ENCODE measurements at places on chromosomes 6 and 20.

DNA sequence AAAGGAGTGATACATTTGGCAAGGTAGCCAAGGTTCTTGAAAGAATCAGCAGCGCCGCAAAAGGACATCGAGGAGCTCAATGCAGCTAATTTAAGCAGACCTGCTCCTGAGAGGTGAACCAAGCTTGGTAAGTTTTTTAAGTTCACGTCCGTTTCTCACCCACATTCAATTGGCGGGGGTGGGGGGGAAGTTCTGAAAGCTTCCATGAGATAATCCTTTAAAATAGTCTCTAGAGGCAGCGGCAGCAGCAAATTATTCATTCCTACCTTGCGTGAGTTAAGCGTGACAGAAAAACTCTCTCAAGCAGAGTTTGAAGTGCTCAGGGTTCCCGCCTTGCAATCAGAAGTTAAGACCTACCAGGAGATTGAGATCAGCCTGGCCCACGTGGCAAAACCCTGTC lies 97.3 kb upstream of the NHSL1 start:
- no peak for DNase-seq

GRCh38 chr6:13431861-13432465 lies 55.4 kb downstream of the GFOD1 start:
- DNase-seq = no peak

GRCh38 chr20:4592316-4593148 lies 129.2 kb upstream of the PRND start:
- DNase-seq = no peak

GRCh38 chr20:31566658-31567379 lies 38.3 kb upstream of the ID1 start:
- peak; percentile 94 for DNase-seq

DNA sequence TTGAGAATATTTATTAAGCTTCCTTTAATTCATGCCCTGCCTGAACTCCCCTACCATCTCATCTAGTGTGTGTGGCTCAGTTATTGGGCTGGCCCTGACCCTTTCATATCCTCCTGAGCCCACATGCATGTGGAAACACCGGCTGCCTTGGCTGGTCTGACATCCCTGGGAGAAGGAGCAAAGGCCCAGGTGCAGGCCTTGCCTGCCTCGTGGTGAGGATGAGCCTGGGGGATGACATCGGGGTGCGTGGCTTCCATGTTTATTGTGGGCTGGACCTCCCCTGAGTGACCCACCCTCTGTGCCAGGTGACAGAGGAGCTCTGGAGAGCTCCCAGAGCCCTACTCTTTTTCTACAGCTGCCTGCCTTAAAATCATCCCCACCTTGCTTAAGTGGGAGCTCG lies 69.1 kb downstream of the FOXA2 start:
- DNase-seq = no peak

- DNase-seq = no peak
These were observed 35.0 kb downstream of the NKAIN2 start for GRCh38 chr6:123838505-123839234.

GRCh38 chr20:33249456-33249855 lies 13.7 kb downstream of the BPIFA1 start:
- no peak for DNase-seq

DNA sequence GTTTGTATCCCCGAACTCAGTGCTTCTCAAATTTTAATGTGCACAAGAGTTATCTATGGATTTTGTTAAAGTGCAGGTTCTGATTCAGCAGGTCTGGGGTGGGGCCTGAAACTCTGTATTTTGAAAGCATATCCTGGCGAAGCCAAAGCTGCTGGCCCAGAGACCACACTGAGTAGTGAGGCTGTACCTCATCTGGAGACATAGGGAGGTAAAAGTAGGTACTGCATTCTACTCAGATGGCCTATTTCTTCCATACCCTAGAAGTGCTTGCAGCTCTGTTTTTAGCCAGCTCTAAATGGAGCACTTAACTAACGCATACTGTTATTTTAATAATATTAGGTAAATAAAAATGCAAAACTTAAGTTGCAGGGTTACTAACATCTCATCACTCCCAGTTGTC lies 241.6 kb upstream of the PRND start:
- no peak for DNase-seq

- no peak for DNase-seq
These were observed at the start of gene GRM4 for GRCh38 chr6:34146021-34146782. GRM4 (minus strand) TSS chr6:34146087; CDS start chr6:34133496, 12,591 bp downstream.

- no peak for DNase-seq
These were observed 488.0 kb upstream of the NOX3 start for GRCh38 chr6:155943635-155944034.

DNA sequence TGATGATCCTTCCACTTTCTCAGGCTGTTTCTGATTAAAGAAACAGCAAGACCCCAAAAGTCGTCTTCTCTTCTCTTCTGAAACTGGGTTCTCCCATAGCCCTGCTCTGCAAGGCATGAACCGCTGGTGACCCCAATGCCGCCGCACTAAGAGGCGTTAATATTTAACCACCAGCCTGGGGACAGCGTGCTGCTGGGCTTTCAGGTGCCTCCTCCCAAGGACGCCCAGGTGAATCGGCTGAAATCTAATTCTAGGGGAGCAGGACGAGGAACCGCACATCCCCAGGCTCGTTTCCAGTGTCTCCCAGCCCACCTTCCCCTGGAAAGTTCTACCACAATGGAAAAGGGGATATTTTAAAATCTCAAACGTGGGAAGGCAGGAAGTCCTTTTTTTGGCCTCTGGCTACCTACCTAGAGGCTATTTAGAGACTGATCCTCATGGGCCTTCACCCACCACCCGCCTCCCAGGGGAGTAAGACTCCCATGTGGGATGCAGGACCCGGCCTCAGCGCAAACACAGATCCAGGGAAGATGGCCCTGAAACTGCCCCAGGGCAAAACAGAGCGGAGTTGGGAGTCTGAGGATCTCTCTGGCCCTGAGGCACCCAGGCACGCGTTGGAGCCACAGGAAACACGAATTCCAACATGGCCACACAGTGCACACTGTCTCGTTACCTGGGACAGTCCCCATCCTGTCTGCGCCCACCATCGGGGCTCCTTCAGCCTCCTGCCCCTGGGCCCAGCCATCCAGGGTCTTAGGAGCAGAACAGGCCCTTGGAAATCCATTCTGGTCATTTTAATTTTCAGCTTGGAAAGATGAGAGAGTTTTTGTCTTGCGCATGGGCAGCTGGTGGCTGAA lies 56.2 kb downstream of the BMP7 start:
- DNase-seq = no peak

DNA sequence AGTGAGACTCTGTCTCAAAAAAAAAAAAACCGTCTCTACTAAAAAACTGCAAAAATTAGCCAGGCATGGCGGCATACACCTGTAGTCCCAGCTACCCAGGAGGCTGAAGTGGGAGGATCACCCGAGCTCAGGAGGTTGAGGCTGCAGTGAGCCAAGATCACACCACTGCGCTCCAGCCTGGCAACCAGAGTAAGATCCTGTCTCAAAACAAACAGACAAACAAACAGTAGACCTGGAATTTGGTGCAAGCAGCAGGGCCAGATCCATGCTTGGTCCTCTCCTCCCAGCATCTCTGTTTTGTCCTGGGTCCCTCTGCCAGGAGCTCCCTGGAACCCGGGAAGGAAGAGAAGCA lies 11.6 kb downstream of the RIPOR3 start:
- DNase-seq = no peak

DNA sequence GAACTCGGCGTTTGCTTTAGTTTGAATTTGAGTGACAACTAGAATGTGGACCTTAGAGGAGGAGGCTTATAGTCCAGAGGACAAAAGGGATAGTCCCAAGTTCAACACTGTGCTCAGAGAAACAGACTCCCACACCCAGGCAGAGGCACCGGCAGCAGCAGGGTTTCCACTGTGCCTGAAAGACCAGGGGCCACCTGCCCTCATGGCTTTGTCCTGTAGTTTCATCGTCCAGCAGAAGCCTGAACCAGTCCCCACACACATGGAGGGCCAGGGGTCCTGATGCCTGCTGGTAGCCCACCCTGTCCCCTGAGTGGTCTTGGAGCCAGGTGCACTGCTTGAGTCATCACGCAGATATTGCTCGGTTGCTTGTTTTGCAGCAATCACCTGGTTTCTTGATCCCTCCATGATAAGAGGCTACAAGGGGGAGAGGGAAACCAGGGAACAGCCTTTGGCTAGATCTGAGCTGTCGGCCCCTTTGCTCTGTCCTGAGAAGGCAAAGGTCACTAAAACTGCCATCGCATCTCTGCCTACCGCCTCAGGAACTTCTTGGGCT lies 7.2 kb upstream of the ACSS1 start:
- DNase-seq = no peak

DNA sequence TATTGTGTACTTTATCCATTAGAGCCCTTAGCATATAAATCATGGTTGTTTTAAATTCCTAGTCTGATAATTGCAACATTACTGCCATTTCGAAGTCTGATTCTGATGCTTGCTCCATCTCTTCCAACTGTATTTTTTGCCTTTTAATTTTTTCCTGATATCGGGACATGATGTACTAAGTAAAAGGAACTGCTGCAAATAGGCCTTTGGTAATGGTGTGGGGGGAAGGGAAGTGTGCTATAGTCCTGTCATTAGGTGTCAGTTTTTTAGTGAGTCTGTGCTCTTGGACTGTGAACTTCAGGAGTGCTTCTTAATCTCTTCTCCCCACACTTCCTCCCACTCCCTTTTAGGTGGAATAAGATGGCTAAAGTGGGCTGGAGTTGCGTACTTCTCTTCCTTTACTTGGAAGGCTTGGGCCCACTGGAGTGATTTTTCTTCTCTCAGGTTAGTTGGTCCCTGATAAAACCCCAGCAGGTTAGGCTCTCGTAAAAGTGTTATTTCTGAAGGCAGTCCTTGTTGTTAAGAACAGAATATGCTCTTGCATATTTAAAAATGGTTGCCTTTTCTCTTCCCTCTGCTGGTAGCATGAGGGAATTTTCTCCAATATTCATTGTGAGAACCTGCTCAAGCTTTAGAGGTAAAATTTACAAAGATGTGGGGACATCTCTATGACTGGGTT lies 18.1 kb downstream of the STXBP5 start:
- no peak for DNase-seq

Measured in COR-L47 (cell line).